ENCODE measurements at places on chromosomes 5 and 9.

DNA sequence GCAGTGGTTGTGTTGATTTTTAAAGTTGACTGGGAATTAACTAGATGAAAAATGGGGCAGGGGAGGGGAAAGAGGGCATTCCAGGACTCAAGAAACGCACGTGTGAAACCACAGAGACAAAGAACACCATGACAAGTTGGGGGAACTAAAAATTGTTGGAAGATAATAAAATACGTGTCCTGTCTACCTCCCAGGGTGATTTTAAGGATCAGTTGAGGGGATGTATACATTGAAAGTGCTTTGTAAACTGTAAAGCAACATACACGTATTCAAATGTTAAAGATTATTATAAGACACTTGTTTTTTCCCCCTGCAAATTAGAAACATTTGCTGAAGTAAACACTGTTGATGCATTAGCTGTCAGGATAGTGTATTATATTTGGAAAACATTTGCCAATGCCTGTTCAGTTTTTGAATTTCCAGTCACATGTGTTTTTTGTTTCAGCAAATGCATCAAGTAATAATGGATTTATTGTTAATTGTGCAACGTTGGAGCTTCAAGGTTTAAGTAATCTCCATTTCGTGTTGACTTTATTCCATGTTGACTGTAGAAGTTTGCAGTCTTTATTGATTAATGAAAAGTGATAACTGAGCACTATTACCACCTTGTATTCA is 412.7 kb downstream of the ACTL7B start:
- no peak for DNase-seq

- no peak for DNase-seq
These were observed 837 bp downstream of the PCDHB2 start for GRCh38 chr5:141095263-141095641.

GRCh38 chr9:81526587-81526986 is 162.8 kb downstream of the TLE1 start:
- DNase-seq = no peak

DNA sequence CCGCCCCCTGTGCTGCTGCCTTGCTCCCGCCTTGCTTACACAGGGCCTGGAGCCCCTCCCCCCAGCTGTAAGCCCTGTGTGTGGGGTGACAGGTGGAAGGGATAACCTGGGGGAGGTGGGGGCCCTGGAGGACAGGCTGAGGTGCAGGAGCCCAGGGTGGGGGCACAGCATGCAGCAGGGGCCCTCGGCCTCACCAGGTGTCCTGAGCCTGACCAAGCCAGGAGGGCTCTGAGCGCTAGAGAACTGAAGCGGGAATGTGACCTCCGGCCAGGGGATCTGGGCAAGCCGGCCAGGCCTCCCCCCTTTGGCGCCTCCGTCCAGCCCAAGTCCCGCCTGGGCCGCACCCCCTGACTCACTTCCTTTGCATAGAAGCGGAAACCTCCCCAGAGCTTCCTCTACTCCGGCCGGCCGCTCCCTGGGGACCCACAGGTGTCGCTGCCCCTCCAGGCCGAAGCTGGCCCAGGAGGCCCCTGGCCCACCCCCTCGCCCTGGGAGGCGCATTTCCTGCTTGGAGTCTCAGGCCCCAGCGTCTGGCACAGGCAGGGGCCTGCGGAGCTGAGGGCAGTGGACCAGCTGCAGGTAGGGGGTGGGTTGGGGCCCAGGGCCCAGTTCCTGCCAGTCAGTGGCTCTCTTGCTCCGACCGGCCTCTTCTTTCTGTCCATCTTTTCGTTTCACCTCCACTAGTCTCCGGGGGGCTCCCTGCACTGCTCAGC is at the start of gene TOR4A:
Gene TOR4A, plus strand, starts transcription at position 398 of the 713 bp plus-strand sequence. CDS start 964 bp downstream, outside the sequence.
- DNase-seq = no peak

- DNase-seq = no peak
These were observed 26.9 kb downstream of the NUTM2F start for GRCh38 chr9:94301583-94301982.

- no peak for DNase-seq
These were observed 10.8 kb downstream of the ZDHHC11B start for GRCh38 chr5:773517-774264.

- DNase-seq = no peak
These were observed 68.4 kb downstream of the PDZD2 start for GRCh38 chr5:31707329-31707728.

DNA sequence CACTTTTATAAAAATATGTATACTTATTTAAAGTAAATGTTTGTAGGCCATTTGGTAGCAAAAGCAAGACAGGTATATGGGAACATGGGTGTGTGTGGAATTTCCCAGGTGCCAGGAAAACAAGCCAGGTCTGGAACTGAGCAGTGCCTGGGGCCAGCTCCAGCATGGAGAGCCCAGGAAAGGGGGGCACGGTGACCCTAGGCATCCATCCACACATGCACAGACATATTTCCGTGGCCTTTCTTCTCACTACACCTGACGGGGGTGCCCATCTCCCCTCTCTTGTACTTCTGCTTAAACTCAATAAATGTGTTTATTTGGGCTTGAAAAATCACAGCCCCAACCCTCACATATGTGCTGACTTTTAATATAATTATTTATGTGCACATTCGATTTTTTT is 31.2 kb upstream of the CXCL14 start:
- DNase-seq = no peak

- no peak for DNase-seq
These were observed 30.0 kb downstream of the IRX1 start for GRCh38 chr5:3625626-3626025.

DNA sequence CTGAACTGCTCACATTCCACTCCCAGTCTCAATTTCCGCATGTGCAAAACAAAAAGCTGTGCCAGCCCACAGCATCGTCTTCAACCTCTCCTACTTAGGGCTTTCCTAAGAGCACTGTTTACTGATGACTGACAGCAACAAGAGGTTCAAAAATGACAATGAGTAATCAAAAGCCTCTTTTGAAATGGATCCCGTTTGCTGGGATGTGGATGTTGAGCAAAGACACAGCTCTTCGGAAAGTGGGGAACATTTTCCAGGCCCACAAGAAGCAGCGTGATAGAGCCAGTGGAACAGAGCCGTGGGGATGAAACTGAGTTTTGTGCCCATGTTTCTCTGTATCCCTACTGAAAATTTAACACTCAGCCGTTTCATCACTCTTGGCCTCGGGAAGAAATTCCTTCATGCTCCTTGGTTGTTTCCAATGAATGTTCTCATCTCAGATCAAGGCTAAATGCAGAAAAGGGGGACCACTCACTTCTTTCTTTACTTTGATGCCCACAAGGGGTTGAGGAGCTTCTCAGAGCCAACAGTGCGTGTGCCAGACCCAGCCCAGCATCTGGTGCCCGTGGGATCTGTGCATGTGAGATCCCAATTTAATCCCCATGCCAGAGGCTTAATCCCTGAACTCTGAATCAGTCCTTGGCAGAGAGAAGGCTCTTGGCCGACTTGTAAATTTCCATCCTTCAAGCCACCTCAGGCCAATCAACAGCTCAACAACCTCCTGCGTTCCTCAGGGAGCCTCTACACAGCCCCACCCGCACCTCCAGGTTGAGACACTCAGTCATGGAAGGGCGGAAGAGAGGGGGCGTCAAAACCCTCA is 230.2 kb upstream of the DAPK1 start:
- no peak for DNase-seq

DNA sequence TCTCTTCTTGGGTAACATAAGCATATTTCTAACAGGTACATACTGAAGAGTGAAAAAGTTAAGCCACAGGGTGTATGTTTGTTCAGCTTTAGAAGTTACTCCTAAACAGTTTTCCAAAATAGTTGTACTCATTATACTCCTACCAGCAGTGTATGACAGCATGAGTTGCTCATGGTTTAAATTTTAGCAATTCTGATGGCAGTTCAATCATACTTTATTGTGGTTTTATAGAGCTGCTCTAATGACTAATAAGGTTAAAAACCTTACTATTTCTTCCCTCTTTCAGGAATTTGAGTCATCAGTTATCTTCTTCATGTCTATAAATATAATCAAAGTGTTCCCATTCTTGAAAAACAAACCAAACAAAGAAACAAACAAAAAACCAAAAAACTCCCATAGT is 81.5 kb downstream of the CAAP1 start:
- DNase-seq = no peak

- DNase-seq = no peak
These were observed at the start of gene PLPPR1 for GRCh38 chr9:101028346-101029314. Gene PLPPR1 (plus strand): TSS chr9:101028727.

DNA sequence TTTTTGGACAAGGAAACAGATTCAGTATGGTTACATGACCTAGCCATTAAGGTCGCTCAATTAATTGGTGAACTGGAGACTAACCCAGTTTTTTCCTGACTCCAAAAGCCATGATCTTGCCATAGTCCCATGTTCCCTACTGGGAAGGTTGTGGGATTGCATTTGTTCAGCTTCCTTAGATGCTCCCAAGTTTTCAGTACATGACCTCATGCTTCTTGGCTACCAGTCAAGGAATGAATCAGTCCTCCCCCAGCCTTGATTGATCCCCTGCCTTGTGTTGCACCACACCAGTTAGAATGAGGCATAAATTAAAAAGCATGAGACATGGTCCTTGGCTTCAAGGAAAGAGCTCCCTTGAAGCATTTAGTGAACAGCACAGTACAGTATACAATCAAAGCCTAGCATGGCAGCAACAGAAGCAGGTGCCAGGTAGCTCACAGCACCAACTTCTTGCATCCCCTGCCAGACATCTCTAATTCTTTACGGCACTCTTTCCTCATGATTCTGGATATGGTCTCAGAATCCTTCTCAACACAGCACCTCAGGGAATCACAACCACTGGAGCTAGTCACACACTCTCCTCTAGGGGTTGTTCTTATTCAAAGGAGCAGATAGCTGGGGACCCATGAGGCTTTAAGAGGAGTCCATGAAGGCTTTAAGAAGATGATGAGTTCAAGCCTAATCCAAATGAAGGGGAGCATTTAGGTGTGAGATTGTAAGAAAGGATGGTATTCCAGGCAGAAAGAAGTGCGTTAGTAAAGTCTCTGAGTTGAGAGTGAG is 295.5 kb upstream of the CLINT1 start:
- DNase-seq = no peak

DNA sequence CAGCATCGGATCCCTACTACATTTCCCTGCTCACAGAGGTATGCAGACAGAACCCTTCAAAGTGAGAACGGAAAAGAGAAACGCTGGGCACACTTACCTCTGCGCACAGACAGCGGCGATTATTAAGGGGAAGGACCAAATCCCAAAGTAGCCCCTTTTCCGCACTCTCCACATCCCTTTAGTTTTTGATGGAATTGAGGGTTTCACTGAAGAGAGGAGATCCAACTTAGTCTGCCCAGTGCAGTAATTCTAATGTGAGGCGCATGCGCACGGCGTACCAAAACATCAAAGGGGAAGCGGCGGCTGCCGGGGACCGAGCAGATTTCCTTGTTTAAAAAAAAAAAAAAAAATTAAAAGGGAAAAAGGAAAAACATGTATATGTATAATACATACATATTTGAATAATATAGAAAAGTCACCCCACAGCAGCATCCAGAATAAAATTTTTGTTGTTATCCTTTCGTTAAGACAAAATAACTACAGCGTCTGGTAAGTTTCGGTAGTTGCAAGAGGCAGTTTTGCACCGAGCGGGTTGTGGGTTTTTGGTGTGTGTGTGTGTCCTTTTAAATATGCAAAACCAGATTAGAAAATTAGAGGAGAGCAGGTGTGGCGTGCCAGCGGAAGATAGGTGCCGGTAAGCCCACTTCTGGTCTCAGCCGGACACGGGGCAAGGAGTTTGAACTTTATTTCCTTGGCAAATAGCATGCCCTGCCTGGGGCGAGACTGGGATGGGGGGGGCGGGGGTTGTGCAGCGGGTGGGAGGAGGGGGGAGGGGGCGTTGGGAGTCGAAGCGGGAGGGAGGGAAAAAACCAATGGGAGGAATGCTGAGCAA is at the start of gene GABRB2:
Gene GABRB2, minus strand, starts transcription at position 256 of the 832 bp plus-strand sequence. Its CDS starts 82 bp downstream, at position 174.
- no peak for DNase-seq

- no peak for DNase-seq
These were observed 39.2 kb upstream of the PCA3 start for GRCh38 chr9:76725011-76725546.

GRCh38 chr5:153552886-153553285 is 62.4 kb downstream of the GRIA1 start:
- DNase-seq = no peak

GRCh38 chr9:38020151-38021076 is 48.6 kb downstream of the SHB start:
- no peak for DNase-seq

GRCh38 chr5:172858511-172858989 is 24.5 kb downstream of the ERGIC1 start:
- no peak for DNase-seq

GRCh38 chr9:100129772-100130171 is 30.7 kb downstream of the INVS start:
- DNase-seq = no peak

- no peak for DNase-seq
These were observed 180.8 kb downstream of the RASEF start for GRCh38 chr9:82882138-82882537.

DNA sequence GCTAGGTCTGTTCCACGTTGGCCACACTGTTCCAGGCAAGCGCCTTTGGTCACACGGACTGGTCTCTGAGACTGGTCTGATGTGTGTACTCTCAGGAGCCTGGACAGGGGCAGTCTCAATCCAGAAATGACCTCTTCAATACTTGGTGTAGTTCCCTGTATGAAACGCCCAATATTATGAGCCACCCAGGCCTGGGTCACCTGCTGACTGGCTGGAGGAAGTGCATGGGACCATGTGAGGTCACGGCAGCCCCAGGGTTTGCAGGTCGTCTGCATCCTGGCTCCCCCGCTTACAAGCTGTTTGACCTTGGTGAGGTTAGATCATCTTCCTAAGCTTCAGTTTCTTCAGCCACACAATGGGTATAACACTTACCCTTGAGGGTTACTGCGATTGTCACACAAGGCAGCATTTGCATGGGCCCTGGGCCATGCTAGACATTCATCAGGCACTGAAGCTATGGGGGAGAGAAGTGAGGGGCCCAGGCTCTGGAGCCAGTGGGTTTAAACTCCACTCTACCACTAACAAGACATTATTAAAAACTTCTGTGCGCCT is 5.2 kb upstream of the GRHPR start:
- no peak for DNase-seq

DNA sequence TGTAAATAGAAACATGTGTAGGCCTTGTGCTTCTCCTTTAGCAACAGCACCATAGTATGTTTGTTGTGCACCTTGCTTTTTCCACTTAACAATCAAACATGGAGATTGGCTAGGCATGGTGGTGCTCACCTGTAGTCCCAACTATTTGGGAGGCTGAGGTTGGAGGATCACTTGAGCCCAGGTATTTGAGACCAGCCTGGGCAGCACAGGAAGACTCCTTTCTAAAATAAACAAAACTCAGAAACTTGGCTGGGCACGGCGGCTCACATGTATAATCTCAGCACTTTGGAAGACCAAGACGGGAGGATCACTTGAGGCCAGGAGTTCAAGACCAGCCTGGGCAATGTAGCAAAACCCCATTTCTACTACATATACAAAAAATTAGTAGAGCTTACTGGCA is 948 bp upstream of the FAXDC2 start:
- no peak for DNase-seq

DNA sequence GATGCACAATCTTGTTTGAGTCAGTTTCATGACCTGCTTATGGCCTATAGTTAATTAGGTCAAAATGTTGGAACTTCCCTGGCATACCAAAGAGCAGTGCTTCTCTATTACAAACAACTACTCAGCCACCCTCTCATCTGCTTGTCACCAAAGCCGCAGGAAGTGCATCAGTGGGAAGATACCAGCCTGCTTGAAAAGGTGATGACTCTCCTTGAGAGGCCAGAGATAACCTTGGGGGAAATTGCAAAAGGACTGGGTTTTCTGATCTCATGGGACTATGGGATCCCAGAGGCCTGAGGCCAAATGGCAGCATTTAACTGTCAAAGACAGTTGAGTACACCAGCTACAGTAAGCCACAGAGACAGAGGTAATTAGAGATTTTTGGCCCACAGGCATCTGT is 69.9 kb downstream of the C9orf57 start:
- no peak for DNase-seq

- DNase-seq = no peak
These were observed 17.9 kb downstream of the TLN1 start for GRCh38 chr9:35714123-35714522.

Data from stimulated activated CD4-positive, alpha-beta T cell treated with anti-CD3 and anti-CD28 coated beads, Interleukin-1b, Interleukin-23, amount 100 ng/mL, for 1 hour (primary cell).